ENCODE measurements at places on chromosomes 5 and 9. TPM values are rescaled to one million over a fixed set of nuclear protein-coding genes. Genes with fewer than 3 reads are reported as not detected.

DAB2IP gene
- total RNA-seq = 33.3 TPM

ZBTB43 gene
- 10.7 TPM for total RNA-seq

SPATA31C1 gene
- not detected for total RNA-seq

GZMA gene
- total RNA-seq = not detected

SAXO1 gene
- total RNA-seq = under 0.01 TPM

Measured in smooth muscle cell of the pulmonary artery (primary cell).